ENCODE measurements at places on chromosomes 2 and 18.

GRCh38 chr18:21704603-21705364 is at the start of gene ABHD3:
Gene ABHD3, minus strand, starts transcription at chr18:21704774. Its CDS starts 109 bp downstream, at chr18:21704665.
- DNase-seq = peak; percentile 95

- no peak for DNase-seq
These were observed 153.7 kb upstream of the NCK2 start for GRCh38 chr2:105590780-105591660.

DNA sequence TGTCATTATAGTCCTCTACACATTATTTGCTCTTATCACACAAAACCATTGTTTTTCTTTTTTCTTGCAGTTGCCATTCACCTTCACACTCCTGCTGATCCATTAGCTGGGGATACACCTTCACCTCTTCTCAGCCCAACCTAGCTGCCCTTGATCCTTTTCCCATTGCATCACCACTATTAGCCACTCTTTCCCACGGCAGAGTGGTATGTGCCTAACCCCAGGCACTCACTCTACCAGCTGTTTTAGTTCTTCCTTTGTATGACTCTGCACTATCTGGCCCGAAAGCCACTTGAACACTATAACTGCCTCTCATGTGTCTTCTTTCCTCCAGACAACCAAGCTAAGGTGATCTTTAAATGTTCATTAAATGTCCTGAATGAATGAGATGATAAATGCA is 145.4 kb upstream of the PIK3C3 start:
- no peak for DNase-seq

- peak; percentile 30 for DNase-seq
These were observed 815 bp downstream of the GMCL1 start for GRCh38 chr2:69830045-69830905.

DNA sequence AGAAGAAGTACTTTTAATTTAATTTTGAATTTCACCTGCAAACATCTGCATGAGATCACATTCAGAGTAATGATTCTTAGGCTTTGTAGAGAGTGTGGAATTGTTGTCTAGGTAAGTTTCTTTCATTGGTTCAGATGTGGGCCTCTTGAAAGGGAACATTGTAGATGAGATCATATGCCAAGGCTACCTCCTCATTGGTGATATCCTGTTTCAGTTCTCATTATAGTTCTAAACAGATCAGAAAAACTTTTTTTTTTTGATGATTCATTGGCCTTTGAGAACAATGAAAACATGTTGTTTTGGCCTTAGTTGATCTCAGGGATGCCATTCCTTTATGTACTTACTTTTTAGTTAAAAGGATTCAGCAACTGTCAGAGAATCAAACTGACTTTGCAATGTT is 44.5 kb downstream of the EML6 start:
- no peak for DNase-seq

DNA sequence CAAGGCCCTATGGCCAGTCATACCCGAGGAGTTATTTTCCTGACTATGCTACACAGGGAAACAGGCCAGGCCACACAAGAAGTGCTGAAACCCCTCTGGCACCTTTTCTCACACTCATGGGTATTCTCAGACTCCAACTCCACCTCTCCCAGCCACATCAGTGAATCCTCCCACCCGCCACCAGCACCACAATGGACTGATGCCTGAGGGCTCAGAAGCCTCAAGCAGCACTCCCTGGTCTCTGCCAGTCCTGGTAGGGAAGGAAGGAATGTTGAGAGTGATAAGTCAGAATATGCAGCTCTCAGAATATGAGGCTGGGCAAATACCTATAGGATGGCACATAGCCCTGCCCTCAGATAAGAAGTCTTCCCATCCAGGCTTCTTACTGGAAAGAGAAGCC is 391.1 kb downstream of the ALK start:
- no peak for DNase-seq

DNA sequence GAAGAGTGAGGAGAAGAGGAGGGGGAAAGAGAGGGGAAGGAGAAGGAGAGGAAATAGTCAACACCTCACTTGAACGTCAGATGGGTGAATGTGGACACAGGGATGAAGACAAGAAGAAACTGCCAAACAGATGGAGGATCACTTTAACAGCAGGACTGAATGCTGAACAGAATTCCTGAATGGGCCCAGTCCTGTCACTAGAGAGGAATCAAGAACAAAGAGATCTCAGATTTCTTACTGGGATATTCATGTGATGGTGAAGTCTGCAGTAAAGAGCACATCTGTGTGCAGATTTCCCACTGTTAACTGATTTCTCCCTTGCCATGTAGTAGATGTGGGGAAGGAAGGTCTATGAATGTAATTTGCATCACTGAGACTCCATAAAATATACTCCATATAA is 135.4 kb downstream of the L3MBTL4 start:
- no peak for DNase-seq

- no peak for DNase-seq
These were observed 92.1 kb downstream of the TMEM18 start for GRCh38 chr2:584863-585823.

DNA sequence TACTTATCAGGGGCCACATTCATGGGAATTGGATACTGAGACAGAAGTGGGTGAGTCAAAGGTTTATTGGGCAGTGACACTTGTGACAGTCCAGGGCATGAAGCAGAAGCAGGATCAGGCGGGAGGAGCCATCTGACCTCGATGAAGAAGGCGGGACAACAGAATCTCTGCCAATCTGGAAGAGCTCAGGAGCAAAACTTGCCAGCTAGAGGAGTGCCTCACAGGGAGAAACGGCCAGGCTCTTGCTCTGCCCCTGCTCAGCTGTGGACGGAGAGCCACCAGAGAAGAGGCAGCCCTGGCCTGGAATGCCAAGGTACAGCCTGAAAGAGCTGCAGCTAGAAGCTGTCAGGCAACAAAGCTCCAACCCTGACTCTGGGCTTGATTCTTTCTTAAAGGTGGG is 16.9 kb downstream of the DAW1 start:
- DNase-seq = no peak

- DNase-seq = no peak
These were observed 124.1 kb upstream of the ZBTB14 start for GRCh38 chr18:5419601-5420000.

DNA sequence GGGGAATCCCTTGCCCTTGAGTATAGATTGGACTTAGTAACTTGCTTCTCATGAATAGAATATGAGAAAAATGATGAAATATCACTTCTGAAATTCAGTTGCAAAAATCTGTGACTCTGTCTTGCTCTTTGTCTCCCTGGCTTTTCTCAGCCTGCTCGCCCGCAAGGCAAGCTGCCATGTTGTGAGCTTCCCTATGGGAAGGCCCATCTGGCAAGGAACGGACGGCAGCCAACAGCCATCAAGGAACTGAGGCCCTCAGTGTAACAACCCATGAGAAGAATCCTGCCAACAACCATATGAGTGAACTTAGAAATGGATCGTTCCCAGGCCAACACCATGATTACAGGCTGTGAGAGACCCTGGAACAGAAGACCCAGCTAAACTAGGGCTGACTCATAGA is 58.4 kb upstream of the PGAP1 start:
- DNase-seq = no peak

GRCh38 chr2:84639751-84640150 is 123.5 kb downstream of the DNAH6 start:
- no peak for DNase-seq

- peak; percentile 72 for DNase-seq
These were observed 31.9 kb downstream of the C1QL2 start for GRCh38 chr2:119126650-119127049.

DNA sequence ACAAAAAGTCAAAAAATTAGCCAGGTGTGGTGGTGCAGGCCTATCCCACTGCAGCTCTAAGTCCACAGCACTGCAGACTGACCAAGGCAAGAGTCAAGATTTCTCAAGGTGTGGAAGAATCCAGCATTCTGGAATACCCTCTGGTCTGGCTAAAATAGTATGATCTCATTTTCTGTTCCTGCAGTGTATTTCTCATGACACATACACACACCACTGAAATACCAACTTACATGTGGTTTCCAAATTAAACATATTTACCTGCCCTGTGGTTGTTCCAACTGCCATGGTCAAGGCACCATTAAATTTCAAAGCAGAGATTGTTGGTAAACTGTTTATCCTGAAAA is 30.9 kb downstream of the NOL10 start:
- no peak for DNase-seq

DNA sequence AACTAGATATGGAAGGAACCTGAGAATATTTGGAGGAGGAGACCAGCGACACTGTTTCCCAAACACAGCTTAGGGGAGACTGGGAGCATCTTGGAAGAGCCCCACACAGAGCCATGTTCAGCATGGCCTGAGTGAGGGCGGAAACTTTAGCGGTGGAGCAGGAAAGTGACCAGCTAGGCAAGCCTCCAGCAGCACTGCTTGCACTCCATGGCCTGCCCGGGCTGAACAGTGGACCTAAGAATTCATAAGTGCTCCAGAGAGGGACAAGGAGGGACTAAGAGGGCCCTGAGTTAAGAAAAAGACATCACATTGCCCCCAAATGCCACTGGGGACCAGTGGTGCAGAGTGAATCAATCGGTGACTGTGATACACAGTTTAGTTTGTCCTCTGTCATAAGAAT is 566.4 kb downstream of the TNS1 start:
- DNase-seq = no peak

GRCh38 chr2:121665504-121665903 is 16.2 kb upstream of the CLASP1 start:
- DNase-seq = no peak

- DNase-seq = no peak
These were observed 131.3 kb downstream of the PXDN start for GRCh38 chr2:1613078-1613445.

DNA sequence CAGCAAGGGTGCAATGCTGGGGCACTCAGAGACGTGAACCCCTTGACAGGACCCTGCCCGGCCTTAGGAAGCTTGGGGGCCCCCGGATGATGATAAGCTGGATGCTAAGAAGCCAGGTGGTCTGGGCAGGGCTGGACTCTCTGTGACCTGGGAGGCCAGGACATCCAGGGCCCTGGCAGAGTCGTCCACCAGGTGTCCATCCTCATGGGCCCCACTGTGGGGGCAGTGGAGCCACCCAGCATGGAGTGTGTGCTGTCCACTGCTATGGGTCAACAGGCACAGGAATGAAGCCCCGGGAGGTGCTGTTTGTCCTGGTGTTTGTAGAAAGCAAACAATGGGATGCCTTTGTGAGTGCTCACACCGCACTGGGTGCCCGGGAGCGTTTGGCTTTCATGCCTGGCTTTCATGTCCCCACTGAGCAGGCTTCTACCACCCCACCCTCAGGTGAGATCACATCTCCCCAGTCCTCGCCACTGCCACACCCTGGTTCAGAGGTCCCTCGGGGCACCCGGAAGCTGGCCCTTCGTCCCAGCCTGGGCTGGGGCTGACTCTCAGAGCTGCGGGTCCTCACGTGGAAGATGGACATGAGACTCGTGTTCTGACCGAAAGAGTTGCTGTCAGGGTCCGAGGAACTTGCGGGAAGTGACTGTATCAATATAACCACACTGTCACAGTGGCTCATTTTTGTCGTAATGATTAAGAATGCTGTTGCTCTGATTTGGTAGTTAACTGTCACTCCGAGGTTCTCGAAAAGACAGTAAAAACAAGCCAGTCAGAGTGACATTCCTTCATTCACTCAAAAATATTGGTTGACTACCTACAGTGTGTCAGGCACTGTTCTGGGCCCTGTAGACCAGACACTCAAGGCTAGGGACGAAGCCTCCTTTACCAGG is 53.3 kb downstream of the INHBB start:
- DNase-seq = no peak

- DNase-seq = no peak
These were observed 125.5 kb upstream of the EPC2 start for GRCh38 chr2:148519013-148519412.

DNA sequence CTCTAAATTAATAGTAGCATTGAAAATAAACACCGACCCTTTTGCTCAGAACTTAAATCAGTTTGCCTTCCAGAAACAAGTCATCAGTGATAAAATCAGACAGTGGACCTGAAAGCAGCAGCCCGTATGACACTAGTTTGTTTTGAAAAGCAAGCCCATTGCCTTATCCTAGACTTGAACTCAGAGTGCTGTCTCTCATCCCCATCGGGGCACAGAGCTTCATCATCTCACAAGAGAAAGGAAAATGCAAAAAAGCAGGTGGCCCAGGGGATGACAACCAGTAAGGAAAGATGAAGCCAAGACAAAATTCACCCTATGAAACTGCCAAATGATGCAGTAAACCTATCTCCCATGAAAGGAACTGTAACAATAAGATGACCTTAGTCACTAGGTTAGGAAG is 71.2 kb downstream of the CERKL start:
- no peak for DNase-seq

DNA sequence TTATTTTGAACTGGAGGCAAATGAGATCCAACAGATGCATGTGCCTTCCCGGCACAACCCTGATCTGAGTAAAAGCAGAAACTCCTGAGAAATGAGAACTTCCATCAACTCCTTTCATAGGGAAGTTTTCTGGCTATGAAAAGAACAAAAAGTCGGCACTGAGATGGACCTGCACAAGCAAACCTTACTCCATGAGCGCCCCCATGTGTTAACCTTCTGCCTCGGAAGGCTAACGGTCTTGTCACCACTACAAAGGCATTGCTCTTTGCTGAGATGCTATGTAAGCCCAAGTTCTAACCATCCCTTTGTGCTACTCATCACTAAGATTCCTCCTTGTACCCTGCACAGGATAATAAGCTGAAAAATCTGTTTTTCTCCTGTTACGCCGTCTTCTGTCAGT is 57.3 kb upstream of the SULT1C3 start:
- DNase-seq = peak; percentile 35

DNA sequence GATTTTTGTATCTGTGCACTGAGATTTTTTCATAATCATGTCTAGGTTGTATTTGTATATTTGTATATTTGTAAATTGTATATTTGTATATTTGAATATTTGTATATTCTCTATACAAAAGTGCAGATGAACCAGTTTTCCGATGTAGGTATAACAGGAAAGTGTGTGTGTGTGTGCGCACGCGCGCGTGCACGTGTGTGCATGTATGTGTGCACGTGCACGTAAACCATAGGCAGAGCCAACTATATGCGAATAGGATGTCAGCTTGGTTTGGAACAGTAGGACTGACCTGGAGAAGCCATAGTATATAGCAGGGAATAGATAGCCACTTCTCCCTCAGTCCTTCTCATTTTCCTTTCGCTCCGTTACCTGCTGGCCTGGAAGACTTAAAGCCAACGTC is 565.8 kb downstream of the XIRP2 start:
- DNase-seq = no peak

GRCh38 chr18:64115881-64116280 is 33.0 kb downstream of the LINC00305 start:
- no peak for DNase-seq

DNA sequence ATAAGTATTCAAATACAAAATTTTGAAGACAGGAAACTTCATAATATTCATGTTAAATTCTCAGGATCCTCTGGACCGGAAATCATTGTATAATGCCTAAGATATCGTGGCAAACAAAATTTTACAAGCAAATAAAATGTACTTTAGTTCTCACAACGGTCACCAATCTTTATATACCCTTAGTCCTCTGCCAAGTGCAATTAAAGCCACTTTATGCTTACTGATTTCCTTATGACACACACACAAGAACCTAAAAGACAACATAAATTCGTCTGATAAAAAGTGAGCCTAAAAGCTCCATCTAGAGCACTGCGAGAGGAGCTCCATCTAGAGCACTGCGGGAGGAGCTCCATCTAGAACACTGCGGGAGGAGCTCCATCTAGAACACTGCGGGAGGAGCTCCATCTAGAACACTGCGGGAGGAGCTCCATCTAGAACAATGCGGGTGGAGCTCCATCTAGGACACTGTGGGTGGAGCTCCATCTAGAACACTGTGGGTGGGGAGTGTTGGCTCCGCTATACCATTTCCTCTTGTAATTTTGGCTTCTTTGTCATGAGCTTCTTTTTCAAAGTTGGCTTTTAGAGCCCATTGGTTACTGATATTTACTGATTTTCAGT is 15.9 kb downstream of the ATP8B1 start:
- no peak for DNase-seq

All from HEK293T (cell line).